ENCODE measurements at places on chromosomes 13 and 19.

- DNase-seq = no peak
Observed at GRCh38 chr13:99661791-99662190, 160.5 kb downstream of the TM9SF2 start.

GRCh38 chr13:57784633-57785032 lies 153.1 kb downstream of the PCDH17 start:
- DNase-seq = no peak

- DNase-seq = no peak
Observed at GRCh38 chr19:19134687-19135158, 3.6 kb downstream of the TMEM161A start.

- DNase-seq = no peak
Observed at GRCh38 chr13:41897126-41897525, 63.8 kb downstream of the VWA8 start.

DNA sequence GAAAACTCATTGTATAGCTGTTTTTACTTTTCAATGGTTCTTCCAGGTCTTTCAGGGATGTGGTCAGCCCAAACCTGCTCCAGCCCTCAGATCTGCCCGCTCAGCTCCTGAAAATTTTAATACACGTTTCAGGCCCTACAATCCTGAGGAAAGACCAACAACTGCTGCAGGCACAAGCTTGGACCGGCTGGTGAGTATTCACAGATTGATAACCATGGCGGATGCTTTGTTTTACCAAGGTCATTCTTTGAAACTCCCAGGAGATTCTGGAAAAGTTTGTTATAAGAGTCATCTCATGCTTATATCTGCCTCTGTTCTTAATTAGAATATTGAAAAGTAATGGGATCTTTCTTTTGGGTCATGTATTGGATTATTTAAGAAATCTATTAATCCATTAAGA lies 173.5 kb downstream of the DCT start:
- DNase-seq = no peak

DNA sequence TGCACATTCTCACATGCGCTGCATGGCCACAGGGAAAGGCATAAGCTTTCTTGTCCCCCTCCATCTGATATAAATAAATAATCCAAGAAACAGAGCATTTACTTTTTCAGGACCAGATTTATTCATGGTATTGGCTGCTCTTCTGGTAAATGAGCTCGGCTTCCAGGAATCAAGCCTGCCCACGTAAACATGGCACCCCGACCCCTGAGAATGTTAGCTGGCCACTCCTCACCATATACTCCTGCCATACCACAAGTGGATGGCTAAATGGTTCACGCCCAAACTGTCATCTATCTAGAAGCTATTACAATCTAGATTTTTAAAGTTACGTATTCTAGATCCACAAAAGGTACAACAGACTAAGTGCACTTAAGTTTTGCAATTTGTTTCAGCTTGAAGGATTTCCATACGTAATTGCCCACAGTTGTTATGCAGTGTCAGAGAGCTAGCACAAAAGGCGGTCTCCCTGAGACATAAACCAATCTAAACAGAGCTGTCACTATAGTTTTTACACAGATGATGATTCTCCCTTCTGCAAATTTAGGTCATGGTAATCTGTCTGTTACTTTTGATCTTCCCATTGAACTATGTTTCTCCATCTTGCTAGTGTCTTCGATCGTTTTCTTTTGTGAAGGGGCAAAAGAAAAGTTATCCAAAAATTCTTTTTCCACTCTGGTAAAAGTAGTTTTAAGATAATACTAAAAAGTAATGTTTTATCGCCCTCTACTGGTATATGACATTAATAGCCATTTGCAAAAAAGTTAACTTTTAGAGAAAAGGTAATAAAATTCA lies 16.2 kb upstream of the FOXO1 start:
- no peak for DNase-seq

DNA sequence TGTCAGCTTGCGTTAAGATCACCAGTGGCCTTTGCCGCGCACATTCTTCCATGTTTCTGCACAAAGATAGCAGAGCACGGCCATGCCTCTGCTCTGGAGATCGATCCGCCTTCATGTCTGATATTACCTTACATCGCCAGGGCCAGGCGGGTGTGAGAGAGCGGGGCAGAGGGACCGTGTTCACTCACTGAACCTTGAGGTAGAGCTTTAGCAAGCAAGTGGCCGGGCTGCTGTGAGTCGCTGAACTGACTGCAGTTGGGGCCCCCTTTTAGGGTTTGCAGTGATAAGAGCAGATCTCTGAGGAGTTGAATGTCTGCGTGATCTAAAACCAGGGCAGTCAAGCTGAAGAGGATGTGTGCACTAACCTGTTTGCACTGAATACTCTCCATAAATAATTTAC lies 275.4 kb upstream of the OBI1 start:
- DNase-seq = no peak

DNA sequence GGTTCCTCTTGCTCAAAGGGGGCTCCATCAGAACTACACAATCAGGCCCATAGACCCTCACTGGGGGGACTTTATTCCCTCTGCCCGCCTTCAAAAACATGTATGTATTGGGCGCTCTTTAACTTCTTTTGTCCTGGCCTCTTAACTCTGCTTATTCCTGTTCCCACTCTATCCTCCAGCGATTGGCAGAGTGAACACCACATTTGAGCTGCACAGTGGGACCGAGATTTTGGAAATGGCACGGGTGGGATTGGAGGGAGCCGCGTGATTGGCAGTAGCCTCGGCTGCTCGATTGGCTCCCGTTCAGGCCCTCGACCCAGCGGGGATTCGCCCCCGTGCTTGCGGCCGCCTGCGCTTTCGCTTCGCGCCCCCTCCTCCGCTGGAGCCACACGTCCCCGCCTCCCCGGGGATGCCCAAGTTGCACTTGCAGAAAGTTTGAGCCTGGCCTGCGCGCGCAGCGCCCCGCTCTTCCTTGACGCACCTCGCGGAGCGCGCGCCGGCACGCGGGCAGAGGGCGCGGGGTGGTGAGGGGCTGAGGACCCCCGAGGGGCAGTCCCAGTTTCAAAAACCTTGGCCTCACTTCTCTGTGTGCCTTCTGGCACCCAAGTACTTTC lies at the start of gene ZIC5:
Gene ZIC5 (minus strand): TSS at position 192 of the 614 bp plus-strand sequence. CDS start 164 bp downstream, at position 28.
- DNase-seq = no peak

- DNase-seq = no peak
Observed at GRCh38 chr19:6225232-6225865, 54.4 kb downstream of the MLLT1 start.

GRCh38 chr19:3902317-3902973 lies 22.0 kb downstream of the ATCAY start:
- no peak for DNase-seq

- no peak for DNase-seq
Observed at GRCh38 chr19:13401388-13401787, 104.9 kb downstream of the CACNA1A start.

DNA sequence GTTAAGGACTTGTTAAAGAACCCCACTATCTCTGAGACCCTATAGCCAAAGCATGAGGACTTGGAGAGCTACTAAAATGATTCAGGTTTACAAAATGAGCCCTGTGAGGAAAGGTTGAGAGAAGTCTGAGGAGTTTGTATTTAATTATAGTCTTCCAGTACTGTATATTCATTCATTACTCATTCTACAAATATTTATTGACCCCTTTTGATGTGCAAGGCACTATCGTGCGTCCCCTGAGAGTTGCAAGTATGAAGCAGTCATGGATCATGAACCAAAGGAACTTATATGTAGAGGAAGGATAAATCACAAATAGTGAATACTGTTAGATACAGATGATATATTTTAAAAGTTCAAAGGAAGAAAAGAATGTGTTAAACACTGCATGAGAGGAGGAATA lies 84.4 kb downstream of the DNAJC15 start:
- no peak for DNase-seq

GRCh38 chr13:43071824-43072223 lies 48.4 kb downstream of the DNAJC15 start:
- no peak for DNase-seq

GRCh38 chr19:591099-591958 lies 1.6 kb downstream of the HCN2 start:
- DNase-seq = no peak

DNA sequence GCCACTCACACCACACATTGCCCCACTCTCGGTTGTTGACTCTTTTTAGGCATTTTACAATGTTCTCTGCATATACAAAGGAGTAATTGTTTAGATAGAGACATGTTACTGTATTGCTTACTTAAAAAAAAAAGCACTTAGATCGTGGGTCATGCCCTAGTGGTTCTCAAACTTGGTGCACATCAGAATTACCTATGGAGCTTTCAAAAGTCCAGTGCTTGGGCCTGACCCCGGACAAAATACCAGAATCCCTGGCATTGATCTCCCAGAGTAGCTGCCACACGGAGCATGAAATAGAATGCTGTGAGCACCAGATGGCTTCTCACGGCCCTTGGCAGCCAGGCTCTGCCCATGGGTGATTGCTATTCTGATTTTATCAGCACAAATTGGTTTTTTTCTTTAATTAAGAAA lies 20.0 kb downstream of the ACP7 start:
- no peak for DNase-seq

- no peak for DNase-seq
Observed at GRCh38 chr19:531753-532560, at the start of gene CDC34. CDC34 (plus strand) TSS chr19:531760; CDS start chr19:531932, 172 bp downstream.

DNA sequence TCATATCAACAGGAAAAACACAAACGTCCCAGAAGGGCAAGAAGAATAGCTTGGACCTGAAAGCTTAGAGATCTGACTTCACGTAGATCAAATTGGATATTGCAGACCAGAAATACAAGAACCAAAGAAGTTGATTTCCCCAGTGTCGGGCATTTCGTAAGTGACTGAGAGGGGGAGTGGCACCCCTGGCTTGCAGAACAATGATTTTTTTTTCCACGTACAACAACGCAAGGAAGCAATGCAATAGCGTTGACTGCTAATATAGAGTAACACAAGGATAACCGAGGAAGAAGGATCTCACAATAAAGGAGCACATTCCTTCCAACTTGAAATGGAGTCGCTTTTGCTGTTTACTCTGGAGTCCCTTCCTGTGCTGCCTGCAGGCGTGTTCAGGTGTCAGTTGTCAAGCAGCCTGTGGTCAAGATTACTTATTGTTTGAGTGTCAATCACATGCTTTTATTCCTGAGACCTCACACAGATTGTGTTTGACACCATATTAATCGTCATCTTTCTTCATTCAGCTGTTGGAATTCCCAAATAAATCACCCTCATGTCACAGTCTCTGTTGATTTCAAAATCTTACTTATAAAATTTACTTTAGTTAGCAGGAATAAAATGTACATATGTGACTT lies 139.4 kb downstream of the FREM2 start:
- no peak for DNase-seq

- DNase-seq = no peak
Observed at GRCh38 chr13:44142540-44142867, 231.1 kb upstream of the SERP2 start.

DNA sequence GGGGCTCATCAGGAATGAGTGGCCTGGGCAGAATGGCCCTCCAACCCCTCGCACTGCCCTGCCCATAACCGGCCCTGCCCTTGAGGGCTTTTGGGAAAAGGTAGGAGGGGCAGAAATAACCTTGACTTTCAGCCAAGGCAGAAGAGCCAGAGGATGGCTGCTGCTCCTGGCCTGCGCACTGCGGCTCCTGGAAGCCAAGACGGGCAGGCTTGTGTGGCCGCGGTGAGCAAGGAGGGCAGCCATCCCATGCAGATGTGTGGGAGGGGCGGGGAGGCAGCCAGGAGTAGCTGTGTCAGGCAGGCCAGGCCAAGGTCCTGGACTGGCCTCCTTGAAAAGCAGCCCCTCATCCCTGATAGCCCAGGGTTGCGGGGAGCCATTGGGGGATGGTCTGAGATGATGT lies 57.6 kb upstream of the URI1 start:
- no peak for DNase-seq

- no peak for DNase-seq
Observed at GRCh38 chr13:72397265-72397664, 330.2 kb downstream of the MZT1 start.

- no peak for DNase-seq
Observed at GRCh38 chr13:41286370-41286769, 23.0 kb upstream of the MTRF1 start.

DNA sequence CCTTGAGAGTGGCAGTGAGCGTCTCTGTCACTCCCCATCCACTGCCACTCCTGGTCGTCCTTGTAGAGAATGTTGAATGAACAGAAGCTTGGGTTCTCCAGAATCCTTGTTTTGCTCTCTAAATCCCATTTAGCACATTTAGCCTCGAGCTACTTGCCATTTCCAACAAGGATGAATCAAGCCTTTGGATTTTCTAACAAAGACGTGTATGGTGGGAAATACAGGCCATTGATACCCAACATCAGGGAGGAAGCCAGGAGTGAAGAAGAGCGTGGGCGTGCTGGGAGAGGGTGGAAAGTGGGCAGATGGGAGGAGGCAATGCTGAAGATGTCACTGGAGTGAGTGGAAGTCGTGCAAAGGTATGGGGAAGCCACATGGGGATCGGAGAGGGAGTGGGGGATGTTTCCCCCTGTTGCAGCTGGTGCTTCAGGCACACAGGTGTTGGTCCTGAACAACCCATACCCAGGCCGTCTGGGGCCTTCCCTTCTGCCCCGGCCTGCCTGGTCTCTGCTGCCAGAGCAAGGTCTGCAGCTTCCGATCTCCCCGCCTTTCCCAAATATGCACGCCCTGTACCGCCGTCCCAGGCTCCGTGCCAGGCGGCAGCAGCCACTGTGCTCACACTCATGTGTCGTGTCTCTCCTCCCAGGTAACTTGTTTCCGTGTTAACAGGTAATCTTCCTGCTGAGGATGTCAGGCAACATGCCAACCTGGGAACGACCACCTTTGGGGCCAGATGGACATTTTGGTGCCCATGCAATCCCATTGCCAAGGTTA lies 48.7 kb downstream of the ZIC5 start:
- DNase-seq = no peak

GRCh38 chr19:2394442-2395292 lies 32.7 kb downstream of the TIMM13 start:
- no peak for DNase-seq

- no peak for DNase-seq
Observed at GRCh38 chr19:8088752-8089663, 36.4 kb downstream of the CCL25 start.

GRCh38 chr19:17423429-17424208 lies 3.8 kb downstream of the MVB12A start:
- no peak for DNase-seq

DNA sequence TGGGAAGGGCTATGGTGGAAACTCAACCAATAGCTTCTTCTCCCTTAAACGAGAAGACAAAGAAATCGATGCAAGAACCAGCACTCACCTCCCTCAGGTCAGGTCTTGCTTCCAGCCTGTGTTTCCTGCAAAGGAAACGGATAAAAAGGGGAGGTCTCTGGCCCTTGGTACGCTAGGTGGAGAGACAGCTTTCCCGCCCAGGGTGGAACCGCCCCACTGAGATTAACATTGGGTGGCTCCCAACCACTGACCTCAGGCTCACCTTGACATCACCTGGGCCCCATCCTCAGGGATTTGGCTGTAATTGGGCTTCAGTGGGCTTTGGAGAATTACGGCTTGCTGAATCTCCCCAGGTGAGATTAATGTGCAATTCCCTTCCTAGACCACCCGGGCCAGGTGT lies at the start of gene NLRP7:
Gene NLRP7 (minus strand): TSS at position 150 of the 400 bp plus-strand sequence.
- no peak for DNase-seq

DNA sequence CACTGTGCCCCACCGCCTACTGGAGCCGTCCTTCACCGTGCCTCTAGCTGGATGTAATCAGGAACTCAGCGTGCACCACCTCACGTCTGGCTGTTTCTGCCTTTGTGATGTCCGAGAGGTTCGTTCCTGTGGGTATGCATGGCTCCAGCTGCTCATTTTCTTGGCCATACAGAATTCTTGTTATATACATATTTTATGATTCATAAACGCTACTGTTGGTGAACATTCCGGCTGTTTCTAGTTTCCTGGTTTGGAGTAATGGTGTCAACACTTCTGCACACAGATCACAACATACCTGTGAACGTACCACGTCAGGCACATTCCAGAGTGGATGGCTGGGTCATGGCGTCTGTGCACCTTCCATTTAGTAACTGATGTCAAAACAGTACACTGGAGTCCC lies 14.6 kb downstream of the DCUN1D2 start:
- DNase-seq = no peak

GRCh38 chr19:47112166-47112996 lies 1.2 kb downstream of the ZC3H4 start:
- peak; percentile 34 for DNase-seq
